ENCODE measurements at places on chromosomes 4 and X. TPM values are rescaled to one million over a fixed set of nuclear protein-coding genes. Genes with fewer than 3 reads are reported as not detected.

Gene ACOT9
- 53.3 TPM for total RNA-seq

Gene FMR1NB
- total RNA-seq: not detected

Gene ARMCX4
- 3.1 TPM for total RNA-seq

Gene ATRX
- 62.3 TPM for total RNA-seq

Gene GALNTL6
- total RNA-seq: not detected

Gene SSX4B
- total RNA-seq: not detected

Gene AGTR2
- total RNA-seq: not detected

Gene C4orf51
- total RNA-seq: not detected

Gene TRIM2
- not detected for total RNA-seq

Gene GPM6B
- not detected for total RNA-seq

Gene TEX28
- total RNA-seq: not detected

Gene TRPC5OS
- not detected for total RNA-seq

Gene MSX1
- total RNA-seq: not detected

Gene KDR
- not detected for total RNA-seq

Gene GATA1
- total RNA-seq: not detected

Gene RPS6KA6
- total RNA-seq: not detected

Gene TMEM271
- total RNA-seq: not detected

Gene FREM3
- not detected for total RNA-seq

Gene N4BP2
- 24.7 TPM for total RNA-seq

Gene SYTL4
- total RNA-seq: not detected

Gene CLDN2
- not detected for total RNA-seq

Gene RNF175
- total RNA-seq: not detected

Gene TMEM33
- total RNA-seq: 102 TPM

Gene IGFBP7
- total RNA-seq: not detected

Gene NCBP2L
- not detected for total RNA-seq

Gene DDIT4L
- total RNA-seq: 0.56 TPM

Gene HEPH
- not detected for total RNA-seq

Gene ELF2
- 30.5 TPM for total RNA-seq

Gene ALB
- not detected for total RNA-seq

Gene NUDT11
- total RNA-seq: 3.6 TPM

Gene TNIP3
- total RNA-seq: 18.9 TPM

Gene MAGEB2
- not detected for total RNA-seq

Gene TDO2
- total RNA-seq: not detected

Gene PDZD4
- total RNA-seq: 0.26 TPM

Gene KIF4A
- 19.4 TPM for total RNA-seq

Gene MAGEC2
- total RNA-seq: not detected

Gene REELD1
- not detected for total RNA-seq

Gene SPANXN3
- total RNA-seq: not detected

Data from activated CD4-positive, alpha-beta T cell treated with anti-CD3 and anti-CD28 coated beads, Interleukin-2, amount 10 ng/mL, durations not matched to agents 24 days and 14 days (primary cell).